Calu3 (cell line): ENCODE measurements at places on chromosomes 2 and 18. TPM values are rescaled to one million over a fixed set of nuclear protein-coding genes. Genes with fewer than 3 reads are reported as not detected.

DNA sequence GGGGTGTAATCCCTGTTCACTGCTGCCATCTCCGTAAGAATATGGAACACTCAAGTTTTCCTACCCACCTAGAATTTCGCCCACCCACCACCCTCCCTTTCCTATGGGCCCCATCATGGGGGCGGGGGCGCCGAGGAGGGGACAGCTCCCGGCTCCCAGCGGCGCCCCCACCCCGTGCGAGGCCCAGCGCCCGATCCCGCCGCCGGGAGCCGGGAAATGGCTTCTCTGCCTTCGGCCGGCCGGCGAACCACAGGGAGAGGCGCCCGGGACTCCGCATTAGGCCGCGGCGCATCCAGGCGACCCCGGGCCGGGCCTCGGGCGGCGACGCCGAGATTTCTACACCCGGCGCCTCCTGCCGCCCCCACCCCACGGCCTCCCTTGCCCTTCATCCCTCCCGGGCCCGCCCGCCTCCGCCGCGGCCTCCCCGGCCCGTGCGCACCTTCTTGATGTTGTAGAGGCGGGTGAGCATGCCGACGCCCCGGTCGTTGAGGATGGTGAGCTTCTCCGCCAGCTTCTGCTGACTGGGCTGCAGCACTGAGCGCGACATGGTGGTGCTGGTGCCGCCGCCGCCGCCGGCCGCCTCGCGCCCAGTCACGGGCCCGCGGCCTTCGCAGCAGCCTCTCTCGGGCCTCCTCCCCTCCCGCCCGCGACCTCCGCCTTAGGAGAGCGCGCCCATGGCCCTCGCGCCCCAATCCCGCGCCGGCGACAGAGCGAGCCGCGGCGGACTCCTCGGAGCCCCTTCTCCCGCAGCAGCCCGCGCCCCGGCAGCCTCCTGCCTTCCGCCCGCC lies 510 bp downstream of the NCKAP1 start:
- H3K36me3 ChIP-seq, result peaks cover 37% of the 10 kb centered on the region
- H3K27me3 ChIP-seq, result no peaks in the 10 kb centered on the region
- H3K4me3 ChIP-seq, result peak overlapping the region; percentile 94
- peaks cover 43% of the 10 kb centered on the region for H3K4me1 ChIP-seq
- DNase-seq, result peak; percentile 39

DNA sequence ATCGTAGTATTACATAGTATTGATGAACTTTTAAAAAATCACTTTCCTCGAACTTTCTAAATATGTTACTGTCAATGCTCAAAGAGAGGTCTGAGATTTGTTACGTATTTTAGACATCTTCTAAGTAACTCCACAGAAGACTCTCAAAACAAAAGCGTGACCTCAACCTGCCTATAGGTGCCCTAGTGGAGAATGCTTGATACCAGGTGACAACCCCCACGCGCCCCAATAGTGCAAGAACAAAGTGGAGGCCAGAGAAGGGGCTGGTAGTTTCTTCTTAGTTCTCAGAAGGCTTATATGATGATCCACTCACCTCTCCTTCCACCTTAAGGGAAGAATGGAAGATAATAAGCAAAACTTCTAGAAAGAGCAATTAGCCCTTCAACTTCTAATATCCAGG lies 102.6 kb downstream of the ANKRD44 start:
- H3K27me3 ChIP-seq, result no peaks in the 10 kb centered on the region
- H3K36me3 ChIP-seq, result no peaks in the 10 kb centered on the region
- H3K27ac ChIP-seq, result no peak overlapping the region
- peaks cover 51% of the 10 kb centered on the region for H3K4me1 ChIP-seq

The ASIC4 gene
- total RNA-seq, result 0.17 TPM in 1 of 2 replicates, not detected in the other

The CCDC102B gene
- total RNA-seq, result 2.1 and 3.0 TPM in 2 replicates
